ENCODE measurements at places on chromosomes 12 and 14.
A peak's percentile ranks its signal among the peaks of the same experiment; 100 is the strongest.

- no peak for DNase-seq
Observed at GRCh38 chr12:46722394-46723185, 103.2 kb downstream of the SLC38A4 start.

GRCh38 chr12:120259418-120260202 is 5.9 kb downstream of the PXN start:
- no peak for DNase-seq

DNA sequence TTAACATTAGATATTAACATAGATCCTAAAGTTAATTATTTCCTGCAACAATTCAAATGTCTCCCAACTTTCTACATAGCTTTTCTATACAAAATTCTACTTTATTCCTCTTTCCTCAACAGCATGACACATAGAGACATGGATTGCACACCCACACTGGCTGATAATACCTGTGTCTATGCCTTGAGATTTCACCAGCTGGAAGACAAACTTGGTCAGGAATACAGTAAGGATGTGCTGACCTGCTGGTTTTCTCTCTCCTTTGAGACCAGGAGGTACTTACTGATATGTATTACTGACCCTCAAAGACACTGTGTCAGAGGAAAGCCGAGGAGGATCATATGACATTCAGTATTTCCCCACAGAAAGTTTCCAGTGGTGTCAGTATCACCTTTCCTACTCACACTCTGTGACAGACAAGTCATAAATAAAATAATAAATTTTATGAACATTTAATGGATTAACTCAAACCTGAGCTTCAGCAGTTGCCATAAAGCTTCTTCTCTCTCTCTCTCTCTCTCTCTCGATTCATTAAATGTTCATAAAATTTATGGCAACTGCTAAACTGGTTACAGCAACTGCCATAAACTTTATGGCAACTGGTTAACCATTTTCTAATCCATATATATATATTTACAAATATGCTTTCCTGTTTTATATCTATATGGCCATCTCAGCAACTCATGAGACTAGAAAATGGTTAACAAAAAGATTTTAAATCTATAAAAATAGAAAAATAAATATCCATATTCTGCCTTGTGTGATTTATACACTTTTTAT is 22.7 kb downstream of the EIF2S3B start:
- no peak for DNase-seq

GRCh38 chr14:39431416-39432178 is 636 bp downstream of the FBXO33 start:
- DNase-seq, result peak; percentile 31

GRCh38 chr14:30541318-30541717 is 17.6 kb upstream of the G2E3 start:
- no peak for DNase-seq

DNA sequence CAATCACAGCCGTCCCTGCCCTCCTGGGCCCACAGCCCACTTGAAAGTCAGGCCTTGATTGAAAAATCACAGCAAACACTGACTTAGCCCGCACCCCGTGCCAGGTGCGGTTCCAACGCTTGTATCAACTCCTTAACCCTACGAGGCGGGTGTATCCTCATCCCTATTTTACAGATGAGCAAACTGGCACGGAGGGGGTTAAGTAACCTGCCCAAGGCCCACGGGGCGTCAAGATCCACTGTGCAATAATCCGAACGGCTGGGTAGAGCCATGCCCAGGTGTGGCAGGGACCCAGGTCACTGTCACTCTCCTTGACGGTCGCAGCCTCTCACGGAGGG is 583 bp downstream of the DNAH10 start:
- DNase-seq, result no peak

GRCh38 chr12:62537551-62537950 is 70.9 kb downstream of the MON2 start:
- DNase-seq, result no peak

DNA sequence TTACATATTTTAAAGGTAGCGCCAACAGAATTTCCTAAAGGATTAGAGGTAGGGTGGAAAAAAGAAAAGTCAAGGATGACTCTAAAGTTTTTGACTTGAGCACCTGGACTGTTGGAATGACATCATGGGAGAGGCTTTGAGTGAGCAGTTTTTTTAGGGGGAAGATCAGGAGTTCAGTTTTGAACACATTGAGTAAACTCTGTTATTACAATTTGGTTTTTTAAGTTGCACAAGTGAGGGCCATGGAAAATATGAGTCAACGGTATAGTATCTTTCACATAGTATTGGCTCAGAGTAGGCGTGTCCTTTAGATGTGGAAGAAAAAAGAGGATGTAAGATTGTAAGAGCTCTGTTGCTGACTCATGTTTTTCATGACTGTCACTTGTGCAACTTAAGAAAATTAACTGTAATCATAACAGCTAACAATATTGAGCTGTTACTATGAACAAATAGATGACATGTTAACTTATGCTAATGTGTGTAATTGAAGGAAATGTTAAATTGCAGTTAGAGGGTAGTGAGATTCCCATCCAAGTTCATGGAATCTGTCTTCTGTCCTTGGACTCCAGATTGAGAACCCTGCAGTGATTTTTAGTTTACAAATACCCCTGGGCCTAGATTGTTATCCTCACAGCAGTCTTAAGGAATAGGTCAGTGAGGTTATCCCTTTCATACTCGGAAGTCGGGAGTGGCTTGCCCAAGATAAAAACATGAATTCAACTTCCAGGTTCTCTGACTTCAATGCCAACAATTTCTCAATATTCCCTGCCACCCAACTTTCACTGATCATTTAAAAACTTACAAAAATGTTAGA is 48.2 kb upstream of the ATP2B1 start:
- DNase-seq, result no peak

GRCh38 chr12:66725031-66725430 is 46.2 kb upstream of the GRIP1 start:
- no peak for DNase-seq

GRCh38 chr12:5923043-5923605 is 21.9 kb downstream of the ANO2 start:
- no peak for DNase-seq

GRCh38 chr12:123949770-123950165 is 22.9 kb downstream of the CCDC92 start:
- no peak for DNase-seq

DNA sequence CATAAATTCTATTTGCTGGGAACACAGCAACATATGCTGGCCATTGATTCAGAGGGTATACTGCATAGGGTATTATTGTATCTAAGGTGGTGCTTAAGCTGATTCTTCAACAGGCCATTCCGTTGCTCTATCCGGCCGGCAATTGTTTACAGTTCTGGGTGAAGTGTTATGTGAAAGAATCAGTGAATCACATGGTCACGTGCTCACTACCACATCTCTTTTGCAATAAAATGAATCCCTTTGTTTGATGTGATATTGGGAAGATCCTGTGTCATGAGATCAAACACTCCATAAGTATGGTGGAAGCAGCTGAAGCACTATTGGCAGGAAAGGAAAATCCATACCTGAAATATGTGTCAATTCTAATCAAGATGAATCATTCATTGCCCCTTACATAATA is 7.6 kb upstream of the USP15 start:
- no peak for DNase-seq
